ENCODE measurements at places on chromosomes 5 and 9. TPM values are rescaled to one million over a fixed set of nuclear protein-coding genes. Genes with fewer than 3 reads are reported as not detected.

The SPINK7 gene
- not detected for total RNA-seq

The TRIM32 gene
- 40.2 TPM for total RNA-seq

The MOB3B gene
- total RNA-seq = 39.3 TPM

The PFN3 gene
- total RNA-seq = not detected

The SLC45A2 gene
- 0.95 TPM for total RNA-seq

The SLC36A3 gene
- total RNA-seq = not detected

The TXNDC8 gene
- not detected for total RNA-seq

The DBN1 gene
- 10.1 TPM for total RNA-seq

The POU5F2 gene
- 4.1 TPM for total RNA-seq

DNA sequence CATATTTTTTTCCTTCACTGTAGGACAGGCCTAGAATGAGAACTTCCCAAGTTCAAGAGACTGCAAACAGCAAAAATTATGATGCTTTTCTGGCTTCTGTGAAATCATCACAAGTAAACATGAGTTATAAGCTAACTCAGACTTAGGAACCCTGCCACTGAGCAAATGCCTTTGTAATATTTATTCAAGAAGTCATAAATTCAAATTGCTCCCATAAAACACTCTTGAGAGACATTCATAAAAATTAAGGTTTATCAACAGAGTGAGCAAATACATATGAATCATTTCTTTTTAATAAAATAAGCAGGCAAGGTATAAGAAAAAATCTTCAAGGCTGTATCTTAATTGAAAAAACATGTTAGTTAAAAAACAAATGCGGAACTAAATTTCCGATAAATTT, 124.2 kb downstream of the GNA14 start:
- no peaks in the 10 kb centered on the region for H3K27me3 ChIP-seq
- H3K27ac ChIP-seq = no peak overlapping the region
- no peaks in the 10 kb centered on the region for H3K36me3 ChIP-seq

DNA sequence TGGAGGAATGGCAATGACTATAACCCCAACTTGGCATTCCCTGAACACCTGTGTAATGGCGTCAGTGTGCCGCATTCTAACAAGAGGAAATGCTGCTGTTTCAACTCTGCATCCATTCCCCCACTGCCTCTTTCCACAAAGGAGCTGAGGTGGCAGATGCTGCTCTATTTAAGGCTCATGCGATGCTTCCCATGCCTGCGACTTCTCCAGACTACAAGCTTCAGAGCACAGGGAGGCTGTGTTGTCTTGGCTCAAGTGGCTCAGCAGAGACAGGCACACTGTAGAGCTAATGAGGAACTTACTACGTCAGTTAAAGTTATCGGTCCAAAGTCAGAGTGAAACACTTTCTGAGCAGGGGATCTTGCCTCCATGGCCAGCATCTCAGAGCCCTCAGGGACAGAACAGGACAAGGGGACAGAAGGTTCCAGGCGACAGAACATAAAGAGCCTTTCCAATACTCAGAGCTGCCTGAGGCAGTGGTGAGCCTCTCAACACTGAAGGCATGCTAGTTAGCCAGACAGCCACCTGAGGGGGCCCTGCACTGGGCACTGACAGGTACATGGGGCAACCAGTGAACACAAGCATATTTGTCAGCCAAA, 21.8 kb downstream of the TNIP1 start:
- H3K4me1 ChIP-seq = peaks cover 35% of the 10 kb centered on the region
- no peak for DNase-seq
- no peak overlapping the region for H3K4me3 ChIP-seq
- peaks cover 16% of the 10 kb centered on the region for H3K36me3 ChIP-seq

GRCh38 chr9:127723444-127723843, 7.6 kb downstream of the TTC16 start:
- H3K4me1 ChIP-seq = peaks cover 16% of the 10 kb centered on the region
- no peaks in the 10 kb centered on the region for H3K27me3 ChIP-seq
- no peak overlapping the region for H3K27ac ChIP-seq
- H3K4me3 ChIP-seq = no peak overlapping the region
- peak; percentile 39 for DNase-seq

- H3K4me3 ChIP-seq = no peak overlapping the region
- H3K27ac ChIP-seq = no peak overlapping the region
- DNase-seq = no peak
- peaks cover 21% of the 10 kb centered on the region for H3K36me3 ChIP-seq
- H3K27me3 ChIP-seq = no peaks in the 10 kb centered on the region
- H3K4me1 ChIP-seq = no peaks in the 10 kb centered on the region
These were observed 6.2 kb upstream of the PRR7 start for GRCh38 chr5:177440211-177440989.

GRCh38 chr5:41416336-41416735, 94.1 kb downstream of the PLCXD3 start:
- no peaks in the 10 kb centered on the region for H3K4me1 ChIP-seq
- no peaks in the 10 kb centered on the region for H3K36me3 ChIP-seq
- DNase-seq = no peak
- no peaks in the 10 kb centered on the region for H3K27me3 ChIP-seq

DNA sequence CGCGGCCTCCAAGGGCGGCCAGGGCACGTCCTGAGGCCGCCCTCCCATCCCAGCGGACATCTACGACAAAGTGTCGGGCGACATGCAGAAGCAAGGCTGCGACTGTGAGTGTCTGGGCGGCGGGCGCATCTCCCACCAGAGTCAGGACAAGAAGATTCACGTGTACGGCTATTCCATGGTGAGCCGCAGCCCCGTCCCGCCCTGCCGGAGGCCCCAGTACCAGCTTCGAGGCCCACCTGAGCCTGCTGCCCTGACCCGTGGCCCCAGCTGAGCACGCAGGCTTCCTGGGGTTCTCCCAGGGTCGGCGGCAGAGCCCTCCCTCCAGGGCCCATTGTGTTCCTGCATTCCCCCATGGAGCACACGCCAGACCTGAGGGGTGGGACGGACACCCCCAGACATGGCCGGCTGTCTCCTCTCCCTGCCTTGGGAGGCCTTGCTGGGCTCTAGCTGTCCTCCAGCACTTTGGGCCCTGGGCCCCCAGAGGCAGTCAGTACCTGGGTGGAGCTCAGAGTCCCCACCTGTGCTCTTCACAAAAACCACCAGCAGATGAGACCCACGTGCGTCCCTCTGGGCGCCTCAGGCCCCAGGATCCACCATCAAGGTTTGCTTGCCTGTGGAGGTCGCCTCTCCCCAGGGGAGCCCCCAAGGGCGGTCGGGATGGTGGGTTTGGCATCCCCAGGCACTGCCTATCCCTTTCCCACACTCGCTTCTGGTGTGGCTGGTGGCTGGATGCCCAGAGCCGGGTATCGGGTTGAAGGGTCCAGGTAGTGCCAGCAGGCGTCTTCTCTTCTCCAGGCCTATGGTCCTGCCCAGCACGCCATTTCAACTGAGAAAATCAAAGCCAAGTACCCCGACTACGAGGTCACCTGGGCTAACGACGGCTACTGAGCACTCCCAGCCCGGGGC, 1.0 kb downstream of the PHPT1 start:
- DNase-seq = no peak
- H3K4me3 ChIP-seq = peak overlapping the region; percentile 69
- no peaks in the 10 kb centered on the region for H3K36me3 ChIP-seq
- H3K27me3 ChIP-seq = peaks cover 22% of the 10 kb centered on the region

DNA sequence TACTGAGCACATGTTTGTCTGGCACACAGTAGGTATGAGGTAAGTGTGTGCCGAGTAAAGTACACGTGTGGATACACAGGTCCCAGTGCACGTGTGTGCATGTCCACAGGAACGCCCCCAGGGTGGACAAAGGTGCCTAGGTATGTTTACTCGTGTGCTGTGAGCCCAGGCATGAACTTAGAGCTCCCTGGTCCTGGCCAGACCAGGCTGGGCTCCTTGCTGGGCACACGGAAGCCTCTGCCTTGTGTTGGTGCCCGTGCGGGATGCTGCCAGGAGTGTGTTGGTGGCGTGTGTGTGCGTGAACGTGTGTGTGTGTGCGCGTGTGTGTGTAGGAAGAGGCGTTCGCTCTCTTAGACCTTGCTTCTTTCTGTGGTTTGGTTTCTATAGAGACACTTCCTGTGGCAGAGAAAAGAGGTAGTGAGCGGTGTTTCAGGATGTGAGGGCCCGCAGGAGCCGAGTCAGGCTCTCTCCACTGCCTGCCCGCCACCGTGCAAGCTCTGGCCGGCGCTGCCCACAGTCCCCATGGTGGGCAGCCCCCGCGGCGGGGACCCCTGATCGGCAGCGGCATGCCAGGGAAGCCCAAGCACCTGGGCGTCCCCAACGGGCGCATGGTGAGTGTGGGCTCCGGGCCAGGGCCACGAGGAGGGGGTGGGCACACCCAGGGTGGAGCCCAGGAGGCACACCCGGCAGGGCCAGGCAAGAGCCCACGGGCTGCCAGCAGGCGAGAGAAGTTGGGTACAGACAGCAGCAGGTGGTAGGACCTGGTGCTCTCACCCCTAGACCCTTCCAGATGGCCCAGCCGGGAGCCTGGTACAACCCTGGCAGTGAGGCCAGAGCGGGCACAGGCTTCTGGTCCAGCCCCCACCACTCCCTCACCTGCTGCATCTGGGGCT, at the start of gene RGS14:
RGS14 (plus strand) TSS at position 466 of the 893 bp plus-strand sequence; CDS start at position 567, 101 bp downstream.
- no peaks in the 10 kb centered on the region for H3K36me3 ChIP-seq
- H3K4me3 ChIP-seq = no peak within 1 kb of the TSS
- no peaks in the 10 kb centered on the region for H3K27me3 ChIP-seq
- peak; percentile 68 for DNase-seq
- peak within 1 kb of the TSS; percentile 76 for H3K27ac ChIP-seq

DNA sequence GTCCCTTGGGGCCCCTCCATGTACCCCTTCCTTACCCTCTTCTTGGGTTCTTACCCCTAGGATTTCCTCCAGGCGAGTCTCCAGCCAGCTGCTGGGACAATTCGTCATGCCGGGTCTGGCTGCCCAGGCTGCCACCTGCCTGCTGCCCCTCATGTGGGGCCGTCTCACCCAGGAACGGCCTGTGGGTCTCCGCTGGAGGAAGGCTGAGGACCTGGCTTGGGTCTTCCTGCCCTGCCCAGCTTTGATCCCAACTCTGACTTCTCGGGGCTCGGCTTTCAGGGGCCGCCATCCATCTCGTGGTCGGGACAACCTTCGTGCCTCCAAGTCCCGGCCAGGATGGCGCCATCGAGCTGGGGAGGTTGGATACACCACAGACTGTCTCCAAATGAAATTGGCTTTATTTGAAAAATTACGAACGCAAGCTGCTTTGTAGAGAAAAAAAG, 38.1 kb downstream of the HMCN2 start:
- peaks cover 19% of the 10 kb centered on the region for H3K4me1 ChIP-seq
- H3K4me3 ChIP-seq = no peak overlapping the region
- no peaks in the 10 kb centered on the region for H3K36me3 ChIP-seq
- H3K27ac ChIP-seq = peak overlapping the region; percentile 74
- no peak for DNase-seq

GRCh38 chr9:95370064-95370463, 52.6 kb upstream of the FANCC start:
- H3K27ac ChIP-seq = no peak overlapping the region
- no peaks in the 10 kb centered on the region for H3K27me3 ChIP-seq
- peaks cover under 1% of the 10 kb centered on the region for H3K36me3 ChIP-seq
- DNase-seq = no peak
- no peaks in the 10 kb centered on the region for H3K4me1 ChIP-seq

DNA sequence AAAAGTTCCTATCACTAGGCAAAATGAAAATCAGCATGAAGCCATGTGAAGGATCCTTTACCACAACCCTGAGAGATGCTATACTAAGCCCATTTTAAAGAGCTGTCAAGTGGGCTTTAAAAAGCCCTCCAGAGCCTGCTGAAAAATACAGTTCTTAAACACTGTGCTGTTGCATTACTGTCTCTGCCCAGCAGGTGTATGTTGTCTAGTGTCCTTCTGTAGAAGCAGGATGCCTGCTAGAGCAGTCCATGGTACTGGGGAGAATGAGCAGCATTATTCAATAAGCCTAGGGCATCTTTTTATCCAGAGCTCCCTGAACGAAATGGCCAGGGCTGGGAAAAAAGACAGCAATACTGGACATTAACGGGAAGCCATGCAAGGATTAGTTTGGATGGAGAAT, 126.2 kb upstream of the PLCXD3 start:
- no peak overlapping the region for H3K27ac ChIP-seq
- H3K27me3 ChIP-seq = no peaks in the 10 kb centered on the region
- H3K36me3 ChIP-seq = no peaks in the 10 kb centered on the region

GRCh38 chr5:141657937-141658545, 6.8 kb upstream of the FCHSD1 start:
- H3K4me3 ChIP-seq = no peak overlapping the region
- no peak for DNase-seq
- H3K4me1 ChIP-seq = no peaks in the 10 kb centered on the region
- H3K27me3 ChIP-seq = no peaks in the 10 kb centered on the region
- H3K36me3 ChIP-seq = no peaks in the 10 kb centered on the region
- no peak overlapping the region for H3K27ac ChIP-seq

DNA sequence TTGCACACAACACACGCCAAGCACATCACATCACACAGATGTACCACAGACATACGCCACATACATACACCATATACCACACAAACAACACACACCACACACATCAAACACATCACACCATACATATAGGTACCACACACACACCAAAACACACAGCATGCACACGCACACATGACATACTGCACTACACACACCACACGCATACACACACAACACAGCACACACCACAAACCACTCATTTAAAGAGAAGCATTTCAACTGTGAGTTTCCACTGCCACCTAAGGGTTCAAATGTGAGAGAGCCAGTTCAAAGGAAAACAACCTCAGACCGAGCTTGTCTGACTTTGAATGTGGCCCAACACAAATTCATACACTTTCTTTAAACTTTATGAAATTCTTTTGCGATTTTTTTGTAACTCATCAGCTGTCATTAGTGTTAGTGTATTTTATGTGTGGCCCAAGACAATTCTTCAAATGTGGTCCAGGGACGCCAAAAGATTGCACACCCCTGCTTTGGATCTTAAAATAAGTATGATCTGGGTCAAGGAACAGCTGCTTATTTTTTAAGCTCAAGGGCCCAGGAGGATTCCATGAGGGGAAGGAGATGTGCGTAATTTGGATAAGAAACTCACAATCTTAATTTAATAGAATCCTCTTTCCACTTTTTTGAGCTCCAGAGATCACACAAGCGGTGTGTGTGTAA, 494.6 kb downstream of the GADD45G start:
- H3K4me1 ChIP-seq = no peaks in the 10 kb centered on the region
- H3K4me3 ChIP-seq = no peak overlapping the region
- no peak for DNase-seq
- H3K27ac ChIP-seq = no peak overlapping the region

DNA sequence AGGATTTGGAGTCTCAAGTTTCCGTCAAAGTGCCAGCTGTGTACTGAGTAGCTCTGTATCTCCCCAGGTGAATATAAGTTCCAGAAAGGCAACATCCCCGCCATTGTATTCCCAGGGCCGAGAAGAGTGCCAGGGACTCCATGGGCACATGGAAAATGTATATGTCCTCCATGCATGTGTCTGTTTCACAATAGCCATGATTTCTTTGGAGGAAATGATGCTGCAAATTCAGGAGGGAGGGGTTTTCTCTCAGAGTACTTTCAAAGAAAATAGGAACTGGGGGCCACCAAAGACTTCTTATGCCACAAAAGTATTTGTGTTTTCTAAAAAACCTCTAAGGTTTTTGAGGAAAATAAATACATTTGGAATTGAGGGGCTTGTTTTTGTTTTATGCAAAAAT, 524.6 kb downstream of the BNC2 start:
- no peak overlapping the region for H3K4me3 ChIP-seq
- H3K36me3 ChIP-seq = no peaks in the 10 kb centered on the region
- no peaks in the 10 kb centered on the region for H3K4me1 ChIP-seq
- H3K27me3 ChIP-seq = no peaks in the 10 kb centered on the region
- DNase-seq = no peak
